ENCODE measurements at places on chromosomes 4 and X.

- DNase-seq: no peak
These were observed 27.5 kb upstream of the ASMTL start for GRCh38 chrX:1480082-1480785.

DNA sequence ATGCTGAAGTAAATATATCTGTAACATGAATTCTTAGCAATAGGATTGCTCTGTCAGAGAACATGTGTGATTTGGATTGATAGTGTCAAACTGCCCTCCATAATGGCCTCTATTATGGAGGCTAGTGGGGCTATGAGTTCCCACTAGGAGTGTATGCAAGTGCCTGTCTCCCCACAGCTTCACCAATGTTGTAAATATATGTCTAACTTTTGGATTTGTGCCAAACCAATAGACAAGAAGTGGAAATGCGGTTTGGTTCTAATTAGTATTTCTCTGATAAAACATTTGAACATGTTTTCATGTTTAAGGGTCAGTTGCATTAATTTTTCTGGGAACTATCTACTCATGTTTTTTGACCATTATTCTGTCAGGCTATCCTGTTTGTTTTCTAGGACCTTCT is 28.1 kb downstream of the GPAT3 start:
- DNase-seq: no peak

GRCh38 chr4:77804471-77804870 is 14.7 kb downstream of the CNOT6L start:
- DNase-seq: no peak

GRCh38 chrX:22758807-22759481 is 240.8 kb upstream of the DDX53 start:
- DNase-seq: no peak

DNA sequence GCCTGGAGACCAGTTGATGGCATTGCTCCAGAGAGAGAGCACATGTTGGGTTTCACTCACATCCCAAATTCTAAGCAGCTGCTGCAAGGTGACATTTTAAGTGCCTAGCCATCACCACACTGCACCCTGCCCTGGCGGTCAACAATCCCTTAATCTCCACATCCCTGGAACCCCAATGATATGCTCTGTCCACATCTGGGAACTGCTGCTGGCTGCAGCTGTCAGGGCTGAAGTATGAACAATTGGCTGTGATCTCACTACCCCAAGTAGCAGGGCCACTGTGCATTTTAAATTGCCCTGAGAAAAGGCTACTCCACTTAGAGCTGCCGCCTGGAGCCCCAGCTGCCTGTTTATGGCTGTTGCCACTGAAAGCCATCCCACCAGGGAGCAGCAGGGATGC is 190.6 kb downstream of the ACTRT1 start:
- no peak for DNase-seq

DNA sequence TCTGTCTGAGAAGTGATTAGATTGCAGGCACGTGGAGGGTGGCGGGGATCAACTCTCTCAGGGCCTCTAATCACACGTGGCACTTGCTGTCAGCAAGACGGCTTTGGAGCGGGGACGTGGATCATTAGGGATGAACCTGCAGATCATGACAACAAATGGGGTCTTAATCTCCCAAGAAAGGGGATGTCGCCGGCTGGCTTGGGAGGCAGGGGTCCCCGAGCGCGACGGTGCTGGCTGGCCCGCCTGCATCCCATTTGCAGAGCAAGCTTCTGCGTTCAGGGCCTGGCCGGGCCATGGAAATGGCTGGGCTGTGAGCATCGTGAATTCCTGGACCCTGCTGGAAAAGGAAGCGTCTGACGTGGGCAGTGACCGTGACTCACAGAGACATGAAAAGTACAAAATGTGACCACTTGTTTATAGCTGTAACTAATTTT is 85.1 kb upstream of the SHOX start:
- DNase-seq: no peak

- DNase-seq: peak; percentile 60
These were observed 40.0 kb downstream of the TXK start for GRCh38 chr4:48093991-48094416.

- peak; percentile 63 for DNase-seq
These were observed 287.8 kb downstream of the RAPGEF2 start for GRCh38 chr4:159390648-159391047.

GRCh38 chr4:19580095-19580494 is 671.6 kb upstream of the SLIT2 start:
- no peak for DNase-seq

DNA sequence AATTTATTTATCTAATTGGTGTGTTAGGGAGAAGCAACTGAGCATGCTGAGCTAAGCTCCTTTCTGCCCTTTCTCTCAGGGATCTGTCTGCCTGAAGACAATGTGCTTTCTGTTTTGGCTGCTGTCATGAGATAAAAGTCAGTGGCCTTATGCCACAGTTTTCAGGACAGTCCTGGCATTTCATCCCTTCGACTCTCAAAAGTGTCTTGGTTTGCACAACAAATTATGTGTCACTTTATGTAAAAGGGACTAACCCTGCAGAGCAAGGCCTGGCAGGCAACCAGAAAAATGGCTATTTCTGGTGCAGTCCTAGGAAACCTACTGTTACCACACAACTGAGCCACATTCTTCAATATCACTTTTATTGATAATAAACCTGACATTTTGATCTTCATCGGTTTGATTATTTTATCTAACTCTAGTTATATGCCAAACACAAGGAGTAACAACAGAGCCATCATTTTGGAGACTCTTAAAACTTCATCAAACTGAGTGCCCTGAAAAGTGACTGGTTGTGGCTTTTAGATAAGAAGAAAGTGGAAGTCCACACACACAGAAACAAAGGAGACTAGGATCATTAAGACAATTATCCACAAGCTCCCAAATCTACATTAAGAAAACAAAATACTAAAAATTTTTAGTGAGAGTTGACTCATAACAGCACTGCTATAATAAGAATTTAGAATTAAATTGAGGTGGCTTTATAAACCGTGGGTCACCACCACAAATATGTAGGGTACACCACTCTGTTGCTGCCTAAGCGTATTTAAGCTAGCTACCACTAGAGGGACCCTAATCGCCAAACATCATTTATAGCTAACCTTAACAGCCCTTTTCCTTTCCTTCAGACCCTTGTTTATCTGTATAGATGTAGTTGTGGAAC is 95.9 kb upstream of the PTPN13 start:
- no peak for DNase-seq

DNA sequence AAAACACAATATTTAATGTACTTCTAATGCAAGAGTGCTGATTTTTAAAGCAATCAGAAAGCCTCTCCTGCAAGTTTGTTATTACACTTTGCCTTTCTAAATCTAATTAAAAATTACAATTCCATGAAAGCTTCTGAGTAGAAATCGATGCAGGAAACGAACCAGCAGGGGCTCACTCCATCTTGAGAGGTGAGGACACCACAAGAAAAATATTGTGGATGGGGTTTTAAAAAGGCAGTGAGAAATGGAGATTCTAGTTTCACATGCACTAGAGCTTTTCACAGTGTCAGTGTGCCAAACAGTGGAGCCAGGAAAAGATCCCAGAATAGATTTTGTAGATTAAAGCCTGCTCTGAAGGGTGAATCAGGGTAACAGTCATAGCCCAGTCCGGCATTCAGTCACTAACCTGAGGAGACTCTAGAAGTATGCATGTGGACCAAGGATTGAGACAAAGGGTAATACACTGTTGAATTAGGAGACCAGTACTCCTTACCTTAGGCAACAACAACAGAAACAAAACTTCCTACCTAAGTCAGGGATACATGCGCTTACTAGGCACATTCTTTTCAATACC is 362.3 kb downstream of the NAF1 start:
- DNase-seq: no peak

DNA sequence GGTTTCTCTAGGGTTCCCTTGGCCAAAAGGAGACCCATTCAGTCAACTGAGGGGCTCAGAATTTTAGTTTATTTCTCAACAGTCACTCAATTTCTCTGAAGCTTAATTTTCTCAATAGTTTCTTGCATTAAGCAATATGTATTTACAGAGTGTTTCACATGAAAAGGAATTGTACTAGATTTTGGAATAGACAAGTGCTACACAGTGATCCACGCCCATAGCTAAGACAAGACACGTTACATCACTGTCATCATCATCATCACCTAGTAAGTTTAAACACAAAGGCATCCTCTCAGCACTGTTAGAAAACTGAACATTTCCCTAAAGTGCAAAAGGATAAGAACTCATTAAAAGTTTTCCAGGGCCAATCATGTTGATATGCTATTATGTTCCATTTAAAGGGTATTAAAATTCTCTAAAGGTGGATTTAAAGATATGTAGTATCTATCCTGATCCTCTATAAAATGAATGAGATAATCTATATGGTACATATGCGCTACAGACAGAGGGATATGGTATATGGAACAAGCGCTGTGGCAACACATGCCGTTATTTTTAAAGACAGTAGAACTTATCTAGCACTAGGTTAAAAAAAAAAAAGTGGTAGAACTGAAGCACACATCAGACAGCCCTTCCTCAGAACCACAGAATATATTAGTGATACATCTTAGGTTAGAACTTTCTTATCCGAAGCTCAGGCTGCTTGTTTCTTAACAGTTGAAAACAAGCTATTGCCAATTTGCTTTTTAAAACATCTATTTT is 12.1 kb downstream of the PPA2 start:
- no peak for DNase-seq

GRCh38 chr4:3858046-3858730 is 92.0 kb downstream of the ADRA2C start:
- no peak for DNase-seq

DNA sequence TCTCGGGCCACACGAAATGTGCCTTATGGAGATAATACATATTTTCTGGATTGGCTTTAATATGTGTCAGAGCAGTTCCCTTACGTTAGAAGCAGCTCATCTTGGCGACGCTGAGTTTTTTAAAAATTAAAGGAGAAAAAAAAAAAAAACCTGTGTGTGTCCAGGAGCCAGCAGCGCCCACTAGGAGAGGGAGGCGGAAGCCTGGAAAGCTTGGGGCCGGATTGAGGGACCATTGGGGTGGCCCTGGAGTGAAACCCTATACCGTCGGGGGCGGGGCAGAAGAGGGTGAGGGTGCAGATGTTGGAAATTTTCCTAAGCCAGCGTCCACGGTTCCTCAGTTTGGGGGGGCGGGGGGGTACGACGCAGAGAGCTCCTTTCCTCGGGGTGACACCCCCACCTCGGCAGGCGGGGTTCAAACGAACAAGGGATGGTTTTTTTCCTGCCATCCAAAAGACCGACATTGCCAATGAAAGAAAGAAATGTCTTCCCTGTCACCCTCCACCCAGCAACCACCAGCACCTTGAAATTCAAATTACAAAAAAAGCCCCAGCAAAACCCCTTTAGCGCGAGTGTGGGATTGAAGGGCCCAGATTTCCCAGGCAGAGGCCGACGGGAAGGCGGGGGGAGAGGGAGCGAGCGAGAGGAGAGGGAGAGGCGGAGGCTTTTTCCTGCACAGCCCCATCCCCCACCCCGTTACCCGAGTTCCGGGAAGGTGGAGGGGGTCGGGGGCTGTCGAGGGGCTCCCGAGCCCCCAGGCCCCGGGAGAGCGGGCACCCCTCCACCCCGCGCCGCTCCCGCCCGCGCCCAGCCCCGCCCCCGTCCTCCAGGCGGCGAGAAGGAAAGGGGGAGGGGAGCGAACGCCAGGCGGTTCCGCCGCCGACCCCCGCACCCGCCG is 859 bp downstream of the SMARCA1 start:
- peak; percentile 29 for DNase-seq

DNA sequence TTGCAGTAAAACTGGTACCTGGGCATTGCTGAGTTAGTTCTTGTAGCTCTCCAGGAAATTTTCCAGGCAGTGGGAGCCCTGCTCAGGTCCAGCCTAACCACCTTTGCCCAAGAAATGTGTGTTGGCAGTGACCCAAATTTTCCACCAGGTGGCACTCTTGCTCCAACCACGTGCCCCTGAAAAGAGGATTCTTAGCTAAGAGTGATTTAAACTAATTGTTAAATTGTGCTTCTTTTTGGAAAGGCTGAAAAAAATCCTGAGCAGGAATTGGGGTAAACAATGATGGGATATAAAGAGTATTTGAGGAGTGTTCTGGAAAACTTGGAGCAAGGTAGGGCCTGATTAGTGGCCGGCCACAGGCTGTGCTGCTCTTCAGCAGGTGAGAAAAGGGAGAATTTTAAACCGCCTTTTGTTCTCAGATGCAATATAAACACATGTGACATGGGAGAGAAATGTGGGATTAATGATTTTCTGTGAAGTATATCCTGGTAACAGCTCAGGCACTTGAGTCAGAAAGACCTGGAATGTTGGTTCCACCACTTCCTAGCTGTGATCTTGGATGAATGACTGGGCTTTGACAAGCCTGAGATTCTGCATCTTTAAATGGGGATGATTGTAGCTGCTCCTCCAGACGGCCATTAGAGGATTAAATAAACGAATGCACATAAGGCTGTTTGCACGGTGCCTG is 219.6 kb downstream of the PTTG2 start:
- DNase-seq: peak; percentile 44

DNA sequence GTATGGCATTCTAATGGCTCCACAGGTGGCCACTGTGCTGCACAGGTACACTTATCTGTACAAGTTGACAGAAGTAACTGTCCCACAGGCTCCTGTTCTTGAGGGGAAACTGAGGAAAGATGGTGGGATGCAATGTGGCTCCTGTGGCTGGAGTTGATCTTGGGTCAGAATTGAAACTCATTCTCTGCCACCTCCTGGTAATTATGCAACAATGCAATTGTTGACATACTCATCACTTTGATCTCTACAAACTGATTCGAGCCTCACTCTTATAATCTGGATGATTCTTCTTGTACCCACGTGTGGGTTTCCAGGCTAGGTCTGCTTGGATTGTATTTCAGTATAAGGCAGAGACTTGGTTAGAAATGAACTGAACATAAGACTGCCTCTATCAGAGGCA is 148.8 kb downstream of the CCNG2 start:
- DNase-seq: no peak

DNA sequence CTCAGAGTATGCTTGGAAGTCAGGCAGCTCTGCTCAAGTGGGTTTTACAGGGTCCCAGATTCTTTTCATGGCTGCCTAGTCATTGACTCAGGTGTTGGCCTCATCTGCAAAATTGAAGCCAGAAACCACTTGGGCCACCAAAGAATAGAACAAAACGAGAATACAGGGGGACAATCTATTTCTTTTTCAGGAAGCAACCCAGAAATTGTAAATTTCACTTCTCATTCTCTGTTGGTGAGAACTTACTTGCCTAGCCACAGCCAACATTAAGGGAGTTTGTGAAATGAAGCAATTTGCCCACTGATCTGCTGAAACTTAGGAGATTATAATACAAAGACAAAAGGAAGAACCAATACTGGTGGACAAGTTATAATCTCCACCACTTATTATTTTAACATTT is 8.6 kb upstream of the TKTL2 start:
- no peak for DNase-seq

Data from HTR-8/SVneo (cell line).